ENCODE measurements at places on chromosomes 7 and 10.

GRCh38 chr7:732556-732955 is 5.5 kb upstream of the PRKAR1B start:
- DNase-seq, result no peak

- DNase-seq, result no peak
Observed at GRCh38 chr7:16776053-16776452, 22.5 kb downstream of the TSPAN13 start.

- no peak for DNase-seq
Observed at GRCh38 chr7:14834883-14835282, 67.7 kb downstream of the DGKB start.

GRCh38 chr10:33133557-33133956 is 175.5 kb upstream of the ITGB1 start:
- DNase-seq, result no peak

GRCh38 chr7:1366801-1367405 is 92.4 kb downstream of the MICALL2 start:
- no peak for DNase-seq

DNA sequence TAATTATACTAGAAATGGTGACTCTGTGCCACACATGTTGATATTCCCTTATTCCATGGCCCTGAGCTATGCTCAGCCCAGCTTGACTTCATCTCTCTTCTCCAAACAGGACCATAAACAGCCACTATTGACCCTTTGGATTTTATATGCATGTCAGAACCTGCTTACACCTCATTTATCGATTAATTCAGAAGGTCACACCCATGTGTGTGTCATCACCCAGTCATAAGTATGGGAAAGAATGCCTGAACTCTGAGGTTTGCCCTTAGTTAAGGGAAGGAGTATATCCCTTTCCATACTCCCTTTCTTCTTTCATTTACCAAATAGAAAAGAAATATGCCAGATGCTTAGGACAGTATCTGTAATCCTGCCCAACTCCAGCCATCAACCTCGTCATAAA is 602.3 kb downstream of the SORCS3 start:
- DNase-seq, result no peak

GRCh38 chr10:85614566-85614965 is 752.0 kb downstream of the GRID1 start:
- DNase-seq, result no peak

GRCh38 chr10:129511758-129512157 is 44.7 kb downstream of the MGMT start:
- no peak for DNase-seq

DNA sequence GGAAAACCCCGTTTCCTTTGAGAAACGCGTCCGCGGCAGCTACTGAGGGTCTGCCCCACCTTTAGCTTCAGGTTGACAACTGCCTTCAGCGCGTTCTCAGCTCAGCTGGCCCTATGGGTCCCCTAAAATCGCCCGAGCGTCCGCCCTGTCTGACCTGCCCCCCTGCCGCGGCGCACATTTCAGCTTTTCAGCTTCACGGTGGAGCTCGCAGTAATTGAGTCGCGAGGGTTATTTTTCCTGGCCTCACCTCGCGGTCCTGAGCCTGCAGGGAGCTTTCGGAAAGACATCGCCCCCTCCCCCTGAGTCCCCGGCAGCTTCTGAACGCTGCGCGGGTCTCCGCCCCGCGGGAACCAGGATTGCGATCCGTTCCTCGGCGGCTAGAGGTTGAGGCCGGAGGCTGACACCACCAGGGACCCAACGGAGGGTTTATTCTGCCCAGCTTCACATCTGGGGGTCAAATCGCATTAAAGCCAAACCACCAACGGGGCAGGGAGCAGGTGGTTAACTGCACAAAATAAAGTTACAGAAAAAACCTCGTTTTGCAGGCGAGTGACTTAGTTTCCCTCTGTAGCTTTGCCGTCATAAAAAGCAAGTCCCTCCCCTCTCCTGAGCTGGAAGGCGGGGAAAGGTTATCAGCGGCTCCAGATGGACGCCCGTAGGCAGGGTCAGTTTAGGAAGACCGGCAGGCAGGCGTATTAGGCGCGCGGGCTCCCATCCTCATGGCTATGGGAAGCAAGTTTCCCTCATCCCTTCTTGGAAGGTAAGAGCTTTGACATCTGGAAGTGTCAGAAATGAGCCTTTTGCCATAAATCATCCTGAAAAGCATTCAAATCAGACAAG is 11.0 kb downstream of the TWIST1 start:
- DNase-seq, result no peak

DNA sequence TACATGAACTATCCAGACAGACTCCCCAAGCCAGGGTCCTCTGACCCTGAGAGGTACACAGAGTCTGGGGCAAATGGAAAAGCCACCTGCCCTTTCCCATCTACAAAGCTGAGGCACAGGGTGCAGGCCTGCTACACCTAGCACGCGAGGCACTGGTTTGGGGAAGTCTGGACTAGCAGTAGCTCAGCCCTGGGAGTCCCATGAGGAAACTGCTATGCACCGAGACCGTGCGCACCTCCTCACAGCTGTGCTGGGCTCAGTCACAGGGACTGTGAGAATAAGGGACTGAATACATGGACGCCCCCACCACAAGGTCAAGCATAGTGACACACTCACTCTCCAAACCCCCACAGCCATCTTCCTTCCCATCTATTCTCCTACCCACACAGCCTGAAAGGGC is 8.2 kb downstream of the MAT1A start:
- DNase-seq, result no peak

DNA sequence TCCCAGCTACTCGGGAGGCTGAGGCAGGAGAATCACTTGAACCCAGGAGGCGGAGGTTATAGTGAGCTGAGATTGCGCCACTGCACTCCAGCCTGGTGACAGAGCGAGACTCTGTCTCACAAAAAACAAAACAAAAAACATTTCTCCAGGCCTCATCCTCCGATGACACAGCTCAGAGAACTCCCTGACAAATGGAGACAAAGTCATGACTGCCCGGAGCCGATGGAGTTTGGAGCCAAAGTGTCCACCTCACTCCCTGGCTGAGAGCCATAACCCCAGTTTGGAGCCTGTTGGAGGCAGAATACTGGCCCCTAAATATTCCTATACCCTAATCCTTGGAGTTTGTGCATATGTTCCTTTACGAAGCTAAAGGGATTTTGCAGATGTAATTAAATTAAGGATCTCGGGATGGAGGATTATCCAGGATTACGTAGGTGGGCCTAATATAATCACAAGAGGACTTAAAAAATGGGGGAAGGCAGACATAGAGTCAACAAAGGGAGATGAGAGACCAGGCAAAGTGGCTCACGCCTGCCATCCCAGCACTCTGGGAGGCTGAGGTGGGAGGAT is 22.7 kb downstream of the SSC4D start:
- no peak for DNase-seq

DNA sequence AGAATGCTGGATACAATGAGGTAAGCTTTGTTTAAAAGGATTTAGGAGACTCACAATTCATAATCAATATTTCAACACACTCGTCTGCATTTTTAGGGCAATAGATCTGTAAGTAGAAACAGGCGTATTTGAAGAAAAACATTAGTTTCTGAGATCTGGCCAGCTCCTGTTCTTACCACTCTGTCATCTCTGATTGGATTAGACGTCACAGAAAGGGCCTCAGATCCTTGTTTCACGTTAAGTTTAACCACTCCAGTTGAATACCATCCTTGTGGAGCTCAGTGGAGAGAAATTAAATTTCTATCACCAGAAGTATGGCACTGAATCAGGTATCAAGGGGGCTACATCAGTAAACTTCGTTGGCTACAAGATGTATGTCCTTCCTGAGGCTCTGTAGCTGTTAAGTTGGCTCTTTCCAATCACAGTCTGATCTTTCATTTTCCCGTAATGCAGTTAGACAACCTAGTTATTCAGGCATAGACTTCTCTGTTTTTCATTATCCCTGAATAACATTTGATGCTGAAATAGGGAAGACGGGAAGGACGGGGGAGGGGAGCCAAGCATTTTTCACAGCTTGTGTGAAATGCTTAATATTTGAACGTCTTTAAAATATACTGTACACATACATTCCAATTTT is 659.2 kb upstream of the GALNT17 start:
- DNase-seq, result no peak

GRCh38 chr7:144410441-144410840 is 6.9 kb upstream of the NOBOX start:
- no peak for DNase-seq

DNA sequence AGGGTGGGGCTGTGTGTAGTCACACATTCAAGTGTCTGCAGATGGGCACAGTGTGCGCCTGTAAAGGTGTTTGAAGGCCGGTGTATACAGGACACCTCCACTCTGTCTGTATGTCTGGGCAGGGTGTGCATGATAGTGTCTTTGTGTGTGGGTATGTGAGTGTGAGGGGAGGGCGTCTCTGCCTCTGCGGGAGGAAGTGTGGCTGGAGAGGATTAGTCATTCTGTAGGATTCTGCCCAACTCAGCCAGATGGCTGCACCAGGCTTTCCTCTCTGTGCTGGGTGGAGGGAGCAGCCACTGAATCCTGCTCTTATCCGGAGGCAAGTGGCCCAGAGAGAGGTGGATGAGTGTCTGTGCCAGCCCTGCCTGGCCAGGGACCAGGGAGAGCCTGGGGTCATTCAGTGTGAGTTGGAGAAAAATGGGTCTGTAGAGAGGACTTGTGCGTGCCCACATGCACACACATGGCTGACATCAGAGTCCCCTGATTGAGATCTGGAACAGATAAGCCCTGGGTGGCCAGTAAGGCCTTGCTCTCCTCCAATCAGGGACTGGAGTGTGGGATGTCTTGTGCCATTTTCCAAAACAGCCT is 1.7 kb downstream of the SFXN3 start:
- peak; percentile 49 for DNase-seq

GRCh38 chr7:19051767-19052375 is 65.6 kb downstream of the TWIST1 start:
- DNase-seq, result no peak

DNA sequence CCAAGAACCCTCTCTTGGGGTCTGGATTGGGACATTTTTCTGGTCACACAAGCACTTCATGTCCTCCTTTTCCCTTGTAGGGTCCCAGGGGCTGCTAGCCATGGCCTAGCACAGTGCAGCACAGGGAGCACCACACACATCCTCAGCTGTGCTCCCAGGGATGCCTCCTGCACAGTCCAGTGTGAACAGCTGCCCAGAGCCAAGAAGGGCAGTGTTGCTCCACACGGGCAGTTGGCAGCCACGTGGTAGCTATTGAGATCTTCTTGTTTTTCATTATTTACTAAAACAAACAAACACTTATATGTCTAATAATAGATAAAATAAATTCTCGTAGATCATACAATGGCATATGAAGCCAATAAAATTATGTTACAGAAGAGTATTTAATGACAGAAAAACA is 13.9 kb upstream of the LANCL2 start:
- DNase-seq, result no peak

GRCh38 chr7:96244244-96244991 is 77.5 kb downstream of the SLC25A13 start:
- no peak for DNase-seq

GRCh38 chr7:20021831-20022230 is 195.4 kb downstream of the MACC1 start:
- DNase-seq, result no peak

- no peak for DNase-seq
Observed at GRCh38 chr10:12720217-12720981, 281.1 kb downstream of the CCDC3 start.

GRCh38 chr7:91206361-91206960 is 57.8 kb upstream of the FZD1 start:
- no peak for DNase-seq

GRCh38 chr7:140512317-140513000 is 33.2 kb upstream of the MKRN1 start:
- no peak for DNase-seq

- no peak for DNase-seq
Observed at GRCh38 chr10:30422151-30422695, 11.8 kb upstream of the MAP3K8 start.

DNA sequence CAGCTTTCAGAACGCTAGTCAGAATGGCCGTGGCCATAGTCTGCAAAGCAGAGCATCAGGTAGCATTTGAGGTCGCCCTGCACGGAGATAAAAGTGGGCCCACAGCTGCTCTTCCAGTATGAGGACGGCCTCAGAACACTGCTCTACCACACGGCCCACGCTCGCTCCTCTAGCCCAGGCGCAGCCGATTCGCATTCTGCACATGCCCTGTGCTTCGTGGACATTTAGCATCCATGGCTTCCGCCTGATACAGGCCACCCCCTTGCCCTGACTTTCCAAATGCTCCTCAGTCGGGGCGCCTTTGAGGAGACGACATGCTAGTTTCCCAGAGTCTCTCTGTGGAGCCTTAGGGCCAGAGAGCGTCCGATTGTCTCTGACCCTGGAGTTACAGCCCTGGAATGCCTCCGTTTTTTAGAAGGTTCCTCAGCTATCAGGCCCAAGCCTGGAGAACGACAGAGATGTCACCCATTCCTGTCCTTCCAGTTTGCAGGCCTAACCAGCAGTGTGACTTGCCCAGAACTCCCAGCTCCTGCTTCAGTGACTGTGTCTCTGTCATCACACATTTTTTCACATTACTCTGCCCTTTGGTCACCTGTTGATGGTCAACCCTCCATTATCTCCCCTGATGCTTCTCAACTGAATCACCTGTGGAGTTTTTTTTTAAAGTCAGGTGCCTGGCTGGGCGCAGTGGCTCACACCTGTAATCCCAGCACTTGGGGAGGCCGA is 14.3 kb downstream of the STRA8 start:
- DNase-seq, result no peak

- DNase-seq, result no peak
Observed at GRCh38 chr7:119783799-119784198, 489.2 kb upstream of the KCND2 start.

GRCh38 chr7:30074422-30075030 is 46.3 kb downstream of the PLEKHA8 start:
- no peak for DNase-seq

DNA sequence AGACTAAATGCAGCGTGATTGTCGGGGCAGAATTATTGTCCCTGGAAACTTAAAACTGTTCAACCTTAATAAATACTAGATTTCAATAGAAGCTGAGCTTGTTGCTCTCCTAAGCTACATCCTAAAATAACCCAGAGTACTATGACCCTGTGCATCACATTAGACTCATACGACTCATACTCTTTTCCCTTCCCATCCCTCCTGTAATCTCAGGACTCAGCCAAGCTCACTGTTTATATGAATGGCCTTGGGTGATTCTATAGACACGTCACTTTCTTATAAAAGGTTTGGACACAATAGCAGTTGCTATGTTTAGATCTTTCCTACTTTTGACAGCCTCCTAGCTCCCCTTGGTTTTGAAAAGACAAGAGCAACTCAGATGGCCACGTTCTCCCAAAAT is 17.2 kb downstream of the TCF7L2 start:
- DNase-seq, result no peak

- no peak for DNase-seq
Observed at GRCh38 chr7:98556288-98556687, 60.8 kb upstream of the NPTX2 start.

DNA sequence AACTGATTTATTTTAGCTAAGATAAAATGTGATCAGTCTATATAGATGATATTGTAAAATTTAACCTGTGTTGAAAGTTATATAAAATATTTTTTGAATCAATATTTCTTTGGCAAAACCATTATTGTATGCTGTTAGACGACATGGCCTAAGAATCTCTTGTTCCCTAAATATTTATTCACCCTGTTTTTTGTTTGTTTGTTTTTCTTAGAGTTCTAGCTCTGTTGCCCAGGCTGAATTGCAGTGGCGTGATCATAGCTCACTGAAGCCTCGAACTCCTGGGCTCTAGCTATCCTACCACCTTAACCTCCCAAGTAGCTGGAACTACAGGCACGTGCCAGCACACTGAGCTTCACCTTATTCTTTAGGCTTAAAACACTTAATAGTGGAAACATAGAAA is 410.7 kb downstream of the ARL4A start:
- DNase-seq, result no peak
